Stimulated activated CD4-positive, alpha-beta T cell treated with anti-CD3 and anti-CD28 coated beads, Interleukin-1b, Interleukin-23, amount 100 ng/mL, for 1 hour (primary cell): ENCODE measurements at places on chromosomes 4 and X.

DNA sequence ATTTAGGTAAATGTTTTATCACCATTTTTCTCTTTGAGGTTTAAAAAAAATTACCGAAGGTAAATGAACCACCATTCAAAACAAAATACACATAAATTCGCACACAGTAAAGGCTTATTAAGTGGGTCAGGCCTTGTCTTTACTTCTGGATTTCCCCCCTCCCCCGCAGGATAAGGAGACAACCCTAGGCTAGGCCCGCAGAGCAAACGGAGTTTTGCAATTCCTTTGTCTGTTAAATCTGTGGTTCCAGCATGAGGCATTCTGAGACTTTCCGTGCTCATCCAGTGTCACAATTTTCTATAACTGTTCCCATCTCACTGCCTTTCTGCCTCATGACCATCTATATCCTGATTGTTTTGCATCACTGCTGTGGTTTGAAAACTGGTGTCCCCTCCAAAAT, 307.4 kb downstream of the DCHS2 start:
- no peak for DNase-seq

- no peak for DNase-seq
Observed at GRCh38 chrX:47864300-47864699, 27.6 kb downstream of the ZNF81 start.

DNA sequence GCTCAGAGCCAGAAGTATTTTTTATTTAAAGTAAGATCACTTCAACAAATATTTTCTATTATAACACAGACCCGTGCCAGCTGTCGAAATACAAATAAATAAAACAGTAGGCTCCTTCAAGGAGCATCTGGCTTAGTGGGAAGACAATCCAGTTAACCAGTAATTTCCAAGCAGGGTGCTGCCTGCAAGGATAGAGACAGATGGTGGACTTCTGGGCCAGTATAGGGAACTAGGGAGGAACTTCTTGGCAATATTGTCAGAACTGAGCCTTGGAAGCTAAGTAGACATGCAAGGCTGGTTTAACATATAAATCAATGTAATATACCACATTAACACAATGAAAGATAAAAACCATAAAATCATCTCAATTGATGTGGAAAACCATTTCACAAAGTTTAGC, 17.0 kb upstream of the MTMR1 start:
- DNase-seq: no peak

GRCh38 chrX:149222040-149222439, 283.1 kb downstream of the IDS start:
- no peak for DNase-seq
